Osteoblast (primary cell): ENCODE measurements at places on chromosomes 5 and 9. TPM values are rescaled to one million over a fixed set of nuclear protein-coding genes. Genes with fewer than 3 reads are reported as not detected.

GRCh38 chr5:79954620-79955019 lies 36.4 kb downstream of the MTX3 start:
- DNase-seq: no peak

PDCD1LG2 gene
- 4.7 and 5.3 TPM in 2 replicates for total RNA-seq

- DNase-seq: no peak
Measured at GRCh38 chr5:10578293-10578665, 14.4 kb downstream of the ANKRD33B start.

DNA sequence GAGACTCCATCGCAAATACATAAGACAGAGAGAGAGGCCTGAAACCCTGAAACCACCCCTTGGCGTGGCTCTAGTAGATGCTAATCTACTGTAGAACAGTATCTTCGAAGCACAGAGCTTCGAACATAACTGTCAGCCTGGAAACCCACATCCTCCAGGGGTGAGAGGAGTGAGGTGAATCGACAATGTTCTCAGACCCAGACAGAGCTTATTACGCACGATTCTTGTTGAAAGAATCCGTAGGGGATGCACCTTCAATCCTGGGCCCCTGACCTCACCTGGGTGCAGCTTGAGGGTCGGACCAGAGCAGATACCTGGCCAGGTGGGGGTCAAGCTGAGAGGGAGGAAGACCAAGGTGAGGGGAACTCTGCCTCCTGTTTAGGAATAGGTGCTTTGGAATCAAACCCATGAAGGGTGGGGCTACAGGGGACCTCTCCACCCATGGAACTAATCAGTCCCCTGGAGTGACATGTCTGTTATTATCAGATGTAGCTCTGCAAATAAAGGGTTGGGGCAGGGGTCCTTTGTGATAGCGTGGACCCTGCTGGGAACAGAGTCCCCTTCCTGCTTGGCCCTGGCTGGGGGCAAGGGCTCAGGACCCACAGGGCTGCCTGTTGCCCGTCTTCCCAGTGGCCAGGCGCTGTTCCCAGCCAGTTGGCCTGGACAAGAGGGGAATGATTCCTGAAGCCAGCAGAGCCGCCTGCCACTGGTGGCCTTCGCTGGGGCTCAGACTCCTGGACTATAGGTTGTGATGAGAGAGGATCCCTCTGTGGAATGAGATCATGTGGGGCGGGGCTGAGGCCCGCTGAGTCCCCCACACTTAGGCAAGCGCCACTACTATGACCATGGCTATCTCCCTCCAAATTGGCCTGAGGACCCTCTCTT lies 41.2 kb downstream of the DBH start:
- DNase-seq: no peak

DNA sequence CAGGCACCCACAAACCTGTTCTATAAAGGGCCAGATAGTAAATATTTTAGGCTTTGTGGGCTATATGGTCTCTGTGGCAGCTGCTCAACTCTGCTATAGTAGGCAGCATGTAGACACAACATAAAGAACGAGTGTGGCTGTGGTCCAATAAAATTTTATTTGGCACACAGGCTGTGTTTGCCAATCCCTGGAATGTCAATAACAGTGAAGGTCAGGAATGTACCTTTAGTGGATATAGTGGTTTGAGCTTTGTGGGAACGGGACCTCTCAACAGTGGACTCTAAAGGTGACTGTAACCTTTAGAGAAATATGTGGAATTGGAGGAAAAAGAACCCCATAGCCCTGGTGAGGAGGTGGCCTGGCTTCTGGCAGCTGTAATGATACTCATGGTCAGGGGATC lies 145.2 kb downstream of the MAST4 start:
- DNase-seq: no peak

PCDHGB5 gene
- total RNA-seq: 21.5 and 24.2 TPM in 2 replicates

DNA sequence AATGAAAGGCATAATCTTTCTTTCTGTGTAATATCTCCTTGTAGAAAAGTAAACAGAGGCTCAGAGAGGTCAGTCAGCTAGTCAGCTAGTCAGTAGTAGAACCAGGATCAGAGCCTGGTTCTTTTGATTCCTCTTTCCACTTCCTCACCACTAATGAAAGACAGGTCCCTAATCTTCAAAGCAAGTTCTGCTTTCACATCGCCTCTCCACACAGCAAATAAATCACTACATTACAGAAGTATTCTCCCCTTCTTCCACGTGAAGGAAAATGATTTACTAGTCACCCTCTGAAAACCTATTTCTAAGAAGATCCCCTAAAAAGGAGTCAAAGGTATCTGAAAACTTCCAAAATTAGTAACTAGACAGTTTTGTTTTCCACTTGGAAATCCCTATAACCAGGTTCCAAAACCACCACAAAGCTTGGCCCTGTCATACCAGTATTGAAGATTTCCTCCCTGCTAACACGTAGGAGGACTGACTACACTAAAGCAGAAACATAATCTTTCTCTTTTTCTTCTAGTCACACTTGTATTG lies 140.5 kb upstream of the TARS1 start:
- DNase-seq: no peak

SLC34A1 gene
- total RNA-seq: not detected in 2 replicates

DNA sequence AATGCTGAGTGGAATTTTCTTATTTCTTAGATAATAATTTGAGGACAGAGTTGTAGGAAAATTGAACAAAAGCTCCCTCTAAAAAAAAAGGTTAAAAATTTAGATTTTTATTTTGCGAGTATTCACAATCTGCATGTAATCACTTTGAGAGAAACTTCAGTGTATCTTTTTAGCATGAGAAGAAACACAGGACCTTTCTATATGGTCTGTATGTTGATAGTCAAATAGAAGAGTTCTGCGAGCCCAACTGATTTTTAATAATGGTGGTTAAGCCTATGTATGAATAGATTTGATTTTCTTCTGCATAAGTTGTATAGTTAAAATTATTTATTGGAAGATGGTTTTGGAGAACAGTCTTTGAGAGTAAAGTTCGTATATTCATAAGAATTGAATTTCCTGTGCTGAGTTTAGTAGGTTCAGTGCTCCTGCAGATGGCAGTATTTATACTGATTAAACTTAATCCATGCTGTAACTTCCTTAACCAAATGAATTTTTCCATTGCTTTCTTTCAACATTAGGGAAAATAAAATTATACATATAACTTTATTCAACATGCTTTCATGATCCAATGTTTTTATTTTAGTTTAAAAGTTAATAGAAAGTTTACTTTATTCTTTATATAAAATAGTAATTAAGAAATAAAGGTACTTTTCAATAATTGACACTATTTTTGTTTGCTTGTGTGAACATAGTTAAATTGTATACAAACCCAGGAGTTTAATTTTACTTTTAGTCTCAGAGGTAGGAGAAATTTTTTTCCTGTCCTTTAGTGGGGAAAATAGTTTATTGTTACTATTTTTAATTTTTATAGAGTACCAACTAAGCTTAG lies 19.6 kb downstream of the TCERG1 start:
- DNase-seq: no peak

GRCh38 chr5:126450346-126450745 lies 27.1 kb downstream of the GRAMD2B start:
- no peak for DNase-seq

- DNase-seq: no peak
Measured at GRCh38 chr9:126379661-126380360, 53.2 kb downstream of the MVB12B start.
